ENCODE measurements at places on chromosomes 1 and 21.

- DNase-seq: no peak
Observed at GRCh38 chr1:81803431-81804110, 2.8 kb downstream of the ADGRL2 start.

DNA sequence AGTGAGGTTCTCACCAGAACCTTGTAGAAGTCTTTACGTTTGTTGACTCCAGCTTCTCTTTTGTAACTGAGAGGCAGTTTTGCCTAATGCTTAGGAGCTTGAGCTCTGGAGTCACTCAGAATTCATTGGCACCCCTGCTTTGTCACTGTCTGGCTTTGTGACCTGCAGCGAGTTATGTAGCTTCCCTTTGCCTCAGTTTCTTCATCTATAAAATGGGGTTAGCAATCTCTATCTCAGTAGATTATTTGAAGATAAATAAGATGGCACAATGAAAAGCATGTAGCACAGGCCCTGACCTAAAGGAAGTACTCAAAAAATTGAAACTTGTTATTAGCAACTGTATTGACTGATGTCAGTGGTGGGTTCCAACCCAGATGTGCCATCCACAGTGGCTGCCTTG, 8.1 kb downstream of the DHDDS start:
- DNase-seq: no peak

- DNase-seq: no peak
Observed at GRCh38 chr21:24881506-24881905, 725.8 kb downstream of the MRPL39 start.

DNA sequence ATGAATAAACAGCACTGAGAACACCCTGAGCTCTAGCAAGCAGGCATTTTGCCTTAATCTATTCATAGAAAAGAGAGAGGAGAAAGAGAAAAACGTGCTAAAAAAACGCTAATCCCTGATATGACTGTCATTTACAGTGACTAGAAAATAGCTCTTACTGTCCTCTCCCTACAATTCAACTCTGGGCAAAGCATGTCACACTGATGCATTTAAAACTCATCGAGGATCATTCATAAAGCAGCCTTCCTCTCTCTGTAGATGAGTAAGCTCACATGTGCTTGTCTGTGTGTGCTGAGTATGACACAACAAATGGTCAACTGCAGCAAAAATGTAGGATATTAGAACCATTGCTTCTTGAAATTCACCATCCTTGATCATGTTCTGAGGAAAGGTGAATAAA, 109.0 kb downstream of the SGIP1 start:
- DNase-seq: no peak

GRCh38 chr1:21707086-21707840, 38.1 kb upstream of the RAP1GAP start:
- no peak for DNase-seq

- no peak for DNase-seq
Observed at GRCh38 chr1:201214461-201214860, 23.8 kb downstream of the IGFN1 start.

DNA sequence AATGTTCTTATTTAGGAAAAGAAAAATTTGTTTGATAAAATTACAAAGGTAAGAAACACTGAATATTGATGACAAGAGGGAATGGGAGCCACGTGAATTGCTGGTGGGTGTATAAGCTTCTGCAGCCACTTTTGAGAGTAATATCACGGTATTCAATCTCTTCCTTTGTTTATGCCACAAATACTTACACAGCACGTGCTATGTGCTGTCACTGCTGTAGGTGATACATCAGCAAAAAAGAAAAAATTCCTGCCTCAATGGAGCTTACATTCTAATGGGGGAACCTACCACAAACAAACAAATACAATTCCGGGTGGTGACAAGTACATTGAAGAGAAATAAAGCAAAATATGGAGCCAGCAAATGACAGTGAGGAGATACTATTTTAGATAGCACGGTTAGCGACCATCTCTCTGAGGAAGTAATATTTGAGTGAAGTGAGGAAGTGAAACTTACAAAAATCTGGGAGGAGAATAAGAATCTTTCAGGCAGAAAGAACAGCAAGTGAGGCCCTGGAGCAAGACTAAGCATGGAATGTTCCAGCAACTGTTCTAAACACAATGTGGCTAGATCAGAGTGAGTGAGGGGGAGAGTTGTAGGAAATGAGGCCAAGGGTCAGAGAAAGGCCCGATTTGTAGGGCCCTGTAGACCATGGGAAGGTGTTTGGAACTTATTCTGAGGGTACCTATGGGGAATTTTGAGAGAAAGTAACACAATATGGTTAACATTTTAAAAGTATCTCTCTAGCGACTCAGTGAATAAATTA, 2.6 kb upstream of the FCRLB start:
- peak; percentile 62 for DNase-seq

DNA sequence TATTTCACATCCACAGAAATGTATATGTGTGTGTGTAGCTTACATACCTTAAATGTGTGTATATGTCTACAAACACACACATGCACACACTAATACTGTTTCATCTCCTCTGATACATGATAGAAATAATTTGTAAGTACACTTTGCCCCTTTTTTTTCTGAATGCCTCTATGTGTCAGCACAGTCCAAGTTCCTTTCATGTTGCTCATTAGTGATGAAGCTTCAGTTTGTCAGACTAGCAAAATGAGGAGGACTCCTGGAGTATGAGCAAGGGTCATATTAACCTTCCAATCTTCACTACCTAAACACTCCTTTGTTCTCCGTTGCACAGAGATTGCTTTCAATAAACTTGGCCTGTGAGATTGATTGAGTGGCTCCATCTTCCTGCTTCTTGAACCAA, 935.4 kb downstream of the MRPL39 start:
- DNase-seq: no peak

DNA sequence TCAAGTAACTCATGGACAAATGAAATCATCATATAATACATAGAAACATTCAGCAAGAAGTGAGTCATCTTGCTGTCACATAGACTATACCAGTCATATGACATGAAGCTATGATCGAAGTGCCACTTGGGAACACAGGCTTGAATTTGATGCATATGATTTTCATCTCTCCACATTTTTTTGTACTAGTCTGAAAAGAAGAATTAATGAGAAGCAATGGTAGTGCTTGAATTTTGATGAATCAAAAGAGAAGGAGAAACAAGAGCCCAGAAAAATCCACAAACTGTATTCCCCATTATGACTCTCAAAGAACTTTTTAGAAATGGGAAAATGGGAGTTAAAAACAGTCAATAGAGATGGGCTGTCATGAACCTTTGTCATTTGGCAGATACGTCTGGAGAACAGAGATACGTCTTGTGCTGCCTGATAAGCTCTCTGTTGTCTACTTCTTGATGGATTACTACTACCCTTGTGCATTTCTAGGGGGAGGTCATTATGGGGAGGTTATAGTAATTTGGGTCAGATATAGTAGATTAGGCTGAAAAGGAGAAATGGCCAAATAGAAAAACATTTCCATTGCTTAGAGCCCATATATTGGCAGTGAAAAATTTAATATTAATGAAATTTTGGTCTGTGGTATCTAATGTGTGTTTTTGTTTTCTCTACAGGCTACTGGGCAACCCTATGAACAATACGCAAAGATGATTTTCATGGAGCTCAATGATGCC, 8.0 kb upstream of the LEPR start:
- DNase-seq: no peak

DNA sequence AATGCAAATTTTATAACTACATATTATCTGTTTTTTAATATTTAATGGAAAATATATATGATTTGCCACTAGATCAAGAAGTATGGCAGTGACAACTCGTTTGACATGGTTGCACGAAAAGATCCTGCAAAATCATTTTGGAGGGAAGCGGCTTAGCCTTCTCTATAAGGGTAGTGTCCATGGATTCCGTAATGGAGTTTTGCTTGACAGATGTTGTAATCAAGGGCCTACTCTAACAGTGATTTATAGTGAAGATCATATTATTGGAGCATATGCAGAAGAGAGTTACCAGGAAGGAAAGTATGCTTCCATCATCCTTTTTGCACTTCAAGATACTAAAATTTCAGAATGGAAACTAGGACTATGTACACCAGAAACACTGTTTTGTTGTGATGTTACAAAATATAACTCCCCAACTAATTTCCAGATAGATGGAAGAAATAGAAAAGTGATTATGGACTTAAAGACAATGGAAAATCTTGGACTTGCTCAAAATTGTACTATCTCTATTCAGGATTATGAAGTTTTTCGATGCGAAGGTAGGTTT, 556 bp downstream of the IFI44 start:
- DNase-seq: peak; percentile 23

GRCh38 chr1:227490478-227490877, 72.9 kb upstream of the ZNF678 start:
- DNase-seq: no peak

- DNase-seq: no peak
Observed at GRCh38 chr1:173164686-173165085, 42.4 kb downstream of the TNFSF4 start.

- peak; percentile 6 for DNase-seq
Observed at GRCh38 chr1:63691701-63692425, 82.0 kb upstream of the ROR1 start.

- DNase-seq: no peak
Observed at GRCh38 chr1:38179483-38179882, 132.9 kb upstream of the POU3F1 start.

GRCh38 chr1:5885471-5886139, 106.6 kb downstream of the NPHP4 start:
- no peak for DNase-seq

- no peak for DNase-seq
Observed at GRCh38 chr1:241299347-241299746, 57.7 kb downstream of the RGS7 start.

- no peak for DNase-seq
Observed at GRCh38 chr1:18528616-18529015, 47.9 kb downstream of the KLHDC7A start.

- DNase-seq: no peak
Observed at GRCh38 chr1:48644905-48645605, 131.6 kb downstream of the BEND5 start.

DNA sequence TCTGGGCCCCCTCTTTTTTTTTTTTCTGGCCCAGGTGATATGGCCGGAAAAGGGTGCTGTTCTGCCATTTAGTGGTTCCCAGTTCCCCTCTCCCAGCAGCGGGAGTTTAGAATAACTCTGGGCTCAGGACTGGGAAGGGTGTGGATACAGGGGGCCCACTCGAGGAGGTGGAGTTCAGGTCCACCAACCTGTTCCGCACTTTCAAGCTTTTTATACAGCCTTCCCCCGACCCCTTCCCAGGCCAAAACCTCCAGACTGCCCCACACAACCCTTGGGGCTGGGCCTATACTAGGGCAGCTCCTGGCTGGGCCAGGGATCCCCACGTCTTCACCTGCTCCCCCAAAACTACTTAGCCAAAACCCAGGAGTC, 402 bp downstream of the PLEKHG5 start:
- DNase-seq: no peak

DNA sequence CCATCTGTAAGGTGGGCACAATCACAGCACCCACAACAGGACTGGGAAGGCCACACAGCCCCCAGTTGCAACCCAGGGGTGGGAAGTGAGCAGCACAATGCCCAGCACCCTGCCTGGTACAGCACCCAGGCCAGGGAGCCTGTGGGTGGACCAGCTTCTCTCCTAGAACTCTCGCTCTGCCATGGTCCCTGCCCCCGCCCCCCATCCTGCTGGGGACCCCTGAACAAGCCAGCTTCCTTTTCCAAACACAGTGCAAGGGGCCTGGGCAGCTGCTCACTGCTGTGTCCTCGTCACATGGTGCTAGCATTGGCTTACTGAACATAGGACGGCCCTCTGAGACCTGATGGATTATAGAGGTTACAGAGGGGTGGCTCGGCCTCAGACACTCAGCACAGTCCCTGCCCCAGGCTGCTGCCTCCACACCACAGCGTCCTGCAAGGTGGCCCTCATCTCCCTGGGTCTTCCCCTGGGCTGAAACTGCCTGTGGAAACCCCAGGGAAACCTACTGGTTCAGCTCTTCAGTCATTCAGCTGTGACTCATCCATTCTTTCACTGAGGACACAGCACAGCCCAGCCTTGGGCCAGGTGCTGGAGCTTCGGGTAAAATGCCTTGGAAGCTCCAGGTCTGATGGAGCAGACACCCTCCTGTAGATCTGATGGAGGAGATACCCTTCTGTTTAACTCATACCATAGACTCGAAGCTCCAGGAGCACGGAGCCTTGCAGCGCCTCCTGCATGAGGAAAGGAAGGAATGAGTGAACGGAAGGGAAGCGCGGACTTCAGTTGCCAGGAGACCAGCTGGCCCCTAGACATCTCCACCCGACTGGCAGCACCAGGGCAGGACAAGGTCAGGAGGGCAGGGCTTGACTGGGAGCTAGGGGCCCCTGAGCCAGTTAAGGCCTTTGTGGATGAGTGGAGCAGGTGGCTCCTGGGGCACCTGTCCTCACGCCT, 8.1 kb upstream of the PRDM16 start:
- no peak for DNase-seq

GRCh38 chr1:110631836-110632620, 25.9 kb upstream of the KCNA2 start:
- DNase-seq: no peak

GRCh38 chr1:147491098-147491497, 50.2 kb upstream of the BCL9 start:
- DNase-seq: no peak

- no peak for DNase-seq
Observed at GRCh38 chr21:34935452-34935851, 113.7 kb downstream of the RUNX1 start.

- no peak for DNase-seq
Observed at GRCh38 chr1:56566061-56566744, 13.2 kb downstream of the PLPP3 start.

- DNase-seq: no peak
Observed at GRCh38 chr1:226978432-226979114, 38.5 kb downstream of the COQ8A start.

GRCh38 chr1:227424953-227425352, 106.7 kb upstream of the CDC42BPA start:
- no peak for DNase-seq

GRCh38 chr1:200973937-200974657, 49.4 kb downstream of the KIF21B start:
- DNase-seq: no peak

GRCh38 chr1:174968750-174969244, 30.9 kb upstream of the CACYBP start:
- no peak for DNase-seq

DNA sequence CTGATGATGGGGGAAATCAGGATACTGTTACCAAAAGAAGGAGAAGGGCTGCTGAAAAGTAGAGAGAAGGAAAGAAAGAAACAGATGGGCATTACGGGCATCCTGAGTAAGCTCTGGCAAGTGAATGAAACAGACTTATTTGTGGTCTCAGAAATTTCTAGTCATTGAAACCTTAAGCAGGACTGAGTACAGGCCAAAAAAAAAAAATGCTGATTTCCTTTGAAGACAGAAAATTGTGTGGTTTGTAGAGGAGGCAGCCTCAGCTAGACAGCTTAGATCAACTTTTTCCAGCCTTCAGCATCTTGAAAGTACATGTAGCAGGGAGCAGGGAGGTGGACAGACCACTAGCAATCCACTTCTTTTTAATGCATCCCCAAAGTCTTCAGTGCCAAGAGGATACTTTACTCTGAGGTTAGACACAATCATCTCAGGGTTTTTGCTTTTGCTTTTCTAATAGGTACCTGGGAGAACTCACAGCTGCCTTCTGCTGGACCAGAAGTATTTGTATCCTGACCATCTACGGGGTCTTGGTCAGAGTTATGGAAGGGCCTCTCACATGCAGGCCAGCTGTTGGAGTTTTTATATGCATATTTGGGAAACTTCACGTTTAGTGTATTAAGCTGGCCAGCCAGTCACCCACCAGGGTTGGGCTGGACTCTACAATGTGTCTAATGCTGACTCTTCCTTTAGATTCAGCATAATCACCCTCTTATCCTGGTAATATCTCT, 10.6 kb upstream of the CAPZB start:
- DNase-seq: no peak

Data from CD14-positive monocyte (primary cell).